ENCODE measurements at places on chromosomes 6 and 20. TPM values are rescaled to one million over a fixed set of nuclear protein-coding genes. Genes with fewer than 3 reads are reported as not detected.

- no peak for DNase-seq
Observed at GRCh38 chr6:158158123-158158522, 9.9 kb downstream of the SERAC1 start.

- no peak for DNase-seq
Observed at GRCh38 chr6:170043150-170043819, 247.6 kb downstream of the DLL1 start.

GRCh38 chr6:154930451-154930851, 64.7 kb upstream of the TIAM2 start:
- DNase-seq = no peak

DNA sequence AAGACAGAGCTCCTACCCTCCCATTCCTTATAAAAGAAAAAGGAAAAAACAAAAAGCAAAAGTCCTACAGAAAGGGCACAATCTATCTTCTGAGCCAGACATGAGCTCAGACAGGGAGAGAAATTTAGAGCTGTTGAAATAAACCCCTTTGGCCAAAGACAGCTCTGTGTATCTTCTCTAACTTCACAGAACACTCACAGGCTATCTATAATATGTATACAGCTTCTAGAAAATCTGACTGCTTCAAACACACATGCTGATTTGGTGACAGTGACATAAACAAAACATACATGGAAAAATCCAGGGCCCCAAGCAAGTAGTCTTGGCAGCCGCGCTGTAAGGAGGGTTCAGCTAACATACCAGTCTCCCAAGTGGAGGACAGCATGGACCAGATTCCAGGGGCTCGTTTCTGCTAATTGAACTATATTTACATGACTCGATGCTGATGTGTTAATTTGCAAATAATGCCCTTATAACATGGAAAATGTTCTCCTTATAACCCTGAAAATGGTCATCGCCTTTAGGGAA, 37.0 kb downstream of the MTFR2 start:
- DNase-seq = no peak

DNA sequence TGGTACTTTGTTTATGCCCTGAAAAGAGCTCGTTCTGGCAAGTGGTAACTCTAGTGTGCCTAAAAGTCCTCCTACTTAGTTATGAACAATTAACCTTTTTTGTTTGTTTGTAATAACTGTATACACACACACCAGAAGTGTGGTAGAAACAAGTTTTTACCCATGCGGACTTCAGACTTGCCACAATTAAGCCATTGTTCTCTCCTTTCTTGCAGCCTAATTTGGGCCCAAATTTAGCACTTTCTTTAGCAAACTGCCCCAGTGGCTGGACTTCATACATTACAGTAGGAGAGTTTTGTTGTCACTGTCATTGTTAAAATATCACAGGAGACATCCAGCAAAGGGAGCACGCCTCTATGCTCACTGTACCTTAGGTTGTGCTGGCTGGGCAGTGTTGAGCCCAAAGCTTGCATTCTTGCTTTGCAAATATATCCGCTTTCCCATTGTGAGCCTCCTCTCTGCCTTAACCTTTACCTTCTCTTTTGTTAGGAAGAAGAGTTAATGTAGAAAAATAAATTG, 53.0 kb downstream of the LRRC1 start:
- DNase-seq = no peak

GRCh38 chr6:117270055-117270842, 4.9 kb downstream of the VGLL2 start:
- no peak for DNase-seq

DNA sequence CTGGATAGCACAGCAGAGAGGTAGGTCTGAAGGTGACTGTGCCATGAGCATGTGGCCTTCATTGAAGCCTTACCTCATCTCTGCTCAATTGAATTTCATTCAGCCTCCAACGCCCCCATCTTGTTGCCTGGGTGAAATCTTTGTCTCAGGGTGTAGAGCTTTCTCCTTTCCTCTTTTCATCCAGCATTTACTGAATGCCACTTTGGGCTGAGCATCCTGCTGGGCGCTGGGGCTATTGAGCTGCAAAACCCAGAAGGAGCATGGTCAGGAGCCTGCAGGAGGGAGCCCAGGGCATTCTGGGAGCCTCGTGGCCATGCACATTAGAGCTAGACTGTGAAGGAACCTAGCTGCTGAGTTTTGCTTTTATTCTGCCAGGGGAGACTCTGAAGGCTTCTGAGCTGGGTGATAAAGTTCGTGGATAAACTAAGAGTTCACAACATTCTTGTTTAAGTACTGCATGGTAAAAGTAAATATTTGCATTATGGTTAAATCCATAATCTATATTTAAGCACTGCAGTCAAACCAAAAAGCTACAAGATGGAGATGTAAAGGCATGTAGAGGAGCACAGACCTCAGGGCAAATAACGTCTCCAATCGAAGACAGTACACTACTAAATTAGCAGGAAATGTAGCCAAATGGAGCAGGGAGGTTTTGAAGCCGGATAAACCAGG, 13.2 kb upstream of the ASXL1 start:
- no peak for DNase-seq

GRCh38 chr20:60206259-60206658, 248.0 kb downstream of the CDH26 start:
- DNase-seq = no peak

DNA sequence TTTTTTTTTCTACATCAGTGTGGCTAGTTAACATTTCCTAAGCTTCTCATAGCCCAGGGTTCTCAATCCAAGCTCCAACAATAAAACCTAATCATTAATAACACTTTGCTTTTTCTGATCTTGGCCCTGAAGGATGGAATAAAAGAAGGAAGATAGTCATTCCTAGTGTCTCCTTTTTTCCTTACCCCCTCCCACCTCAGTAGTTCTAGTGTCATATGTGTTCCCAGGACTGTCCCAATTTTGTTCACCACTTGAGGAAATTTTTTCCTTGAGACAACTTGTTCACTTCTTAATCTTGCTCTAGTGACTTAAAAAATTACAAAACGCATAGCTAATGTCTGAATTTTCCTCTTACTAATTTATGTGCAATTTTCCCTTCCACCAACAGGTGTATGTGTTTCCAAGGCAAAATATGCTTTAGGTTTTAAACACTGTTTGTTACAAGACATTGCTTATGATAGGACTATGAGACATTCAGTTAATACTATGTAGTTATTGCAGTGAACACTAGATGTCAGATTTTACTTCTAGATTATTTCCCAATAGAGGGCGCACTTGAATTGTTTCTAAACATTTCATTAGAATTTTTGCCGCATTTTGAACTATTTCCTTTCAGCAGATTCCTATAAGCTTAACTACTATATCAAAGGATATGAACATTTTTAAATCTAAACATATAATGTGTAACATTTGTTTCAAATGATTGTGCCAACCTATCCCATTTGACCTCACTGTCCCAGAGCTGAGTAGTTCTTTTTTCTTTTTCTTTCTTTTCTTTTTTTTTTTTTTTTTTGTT, 18.5 kb upstream of the C6orf141 start:
- no peak for DNase-seq

PRPF6 gene
- 94.4 TPM for polyA plus RNA-seq

NR2E1 gene
- polyA plus RNA-seq = not detected

ERVFRD-1 gene
- polyA plus RNA-seq = 0.09 TPM

LY6G6C gene
- polyA plus RNA-seq = not detected

ECT2L gene
- not detected for polyA plus RNA-seq

TSPO2 gene
- polyA plus RNA-seq = not detected
